CD4-positive, alpha-beta T cell treated with Interleukin-6 for 4 hours (primary cell): ENCODE measurements at places on chromosomes 12 and 14.

GRCh38 chr14:21866479-21866878, 192.9 kb upstream of the OR4E1 start:
- DNase-seq, result no peak

DNA sequence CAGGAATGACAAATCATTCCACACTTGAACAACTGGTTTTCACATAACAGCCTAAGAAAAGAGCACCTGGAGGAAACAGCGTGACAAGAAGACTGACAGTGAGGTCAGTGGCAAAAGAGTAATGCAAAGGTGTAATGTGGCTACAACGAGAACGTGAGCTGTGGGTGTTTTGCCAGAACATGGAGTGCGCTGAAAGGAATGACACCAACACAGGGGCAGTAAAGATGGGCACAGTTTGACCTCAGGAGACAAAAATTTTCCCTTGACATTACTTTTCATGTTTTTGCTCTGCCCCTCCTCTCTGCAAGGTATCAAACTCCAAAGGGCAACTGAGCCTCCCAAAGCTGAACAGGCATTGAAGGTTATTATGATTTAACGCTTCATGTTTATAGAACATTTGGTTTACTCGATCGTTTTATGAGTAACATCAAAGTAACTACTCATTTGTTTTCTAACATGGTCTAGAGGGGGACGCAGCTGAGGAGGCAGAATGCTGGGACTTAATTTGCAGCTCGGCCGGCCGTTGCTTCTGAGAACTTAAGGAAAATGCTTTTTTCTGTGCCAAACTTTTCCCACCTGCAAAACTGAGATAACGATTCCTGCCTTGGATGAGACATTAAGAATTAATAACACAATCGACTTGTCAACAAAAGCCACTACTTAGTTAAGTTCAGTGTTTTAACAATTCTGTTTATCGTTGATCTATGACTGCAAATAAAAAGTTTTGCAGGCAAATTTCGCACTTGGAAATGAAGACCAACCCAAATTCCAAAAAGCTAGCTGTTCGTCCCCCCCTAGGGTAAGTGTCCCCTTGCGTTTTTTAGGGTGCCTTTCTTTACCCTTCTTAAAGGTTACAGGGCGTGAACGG, 954 bp downstream of the HAUS4 start:
- no peak for DNase-seq

- DNase-seq, result no peak
Observed at GRCh38 chr12:7035463-7035862, 17.2 kb upstream of the LPCAT3 start.

DNA sequence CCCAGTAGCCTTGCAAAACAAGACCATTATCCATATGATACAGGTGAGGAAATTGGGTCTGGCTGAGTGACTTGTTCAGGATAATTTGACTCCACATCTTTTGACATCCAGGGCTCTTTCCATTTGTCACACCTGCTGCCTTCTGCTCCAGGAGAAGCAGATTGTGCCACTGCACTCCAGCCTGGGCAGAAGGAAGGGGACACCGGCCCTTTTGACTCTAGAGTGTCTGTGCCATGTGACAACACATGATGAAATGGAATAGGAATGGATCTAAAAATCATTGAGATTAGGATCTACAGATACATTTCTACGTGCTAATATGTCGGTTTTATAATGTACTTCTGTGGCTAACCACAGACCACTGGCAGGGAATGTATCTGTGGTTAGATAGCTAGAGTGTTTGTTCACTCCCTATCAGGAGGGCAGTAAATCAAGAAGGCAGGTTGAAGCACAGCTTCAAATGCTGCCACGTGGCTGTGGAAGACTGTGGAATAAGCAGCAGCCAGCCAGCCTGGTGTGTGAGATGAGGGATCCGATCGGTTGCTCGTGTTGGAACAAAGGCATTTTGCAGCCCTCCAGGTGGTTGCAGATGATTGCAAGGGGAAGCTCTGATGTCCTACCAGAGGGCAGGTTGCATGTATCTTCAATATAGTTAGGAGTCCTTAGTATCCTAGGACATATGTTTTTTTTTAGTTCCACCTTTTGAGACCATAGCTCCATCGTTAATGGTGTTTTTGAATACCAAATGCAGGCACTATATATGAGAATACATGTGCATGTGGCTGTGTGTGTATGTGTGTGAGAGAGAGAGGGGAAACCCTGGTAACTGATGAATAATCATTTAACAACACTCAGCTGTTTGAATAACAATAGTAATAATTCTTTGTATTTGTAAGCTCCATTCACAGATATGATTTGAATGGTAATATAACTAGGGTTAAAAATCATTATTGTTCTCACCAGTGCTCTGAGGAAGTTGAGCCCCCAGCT, 28.6 kb downstream of the EML1 start:
- DNase-seq, result no peak

DNA sequence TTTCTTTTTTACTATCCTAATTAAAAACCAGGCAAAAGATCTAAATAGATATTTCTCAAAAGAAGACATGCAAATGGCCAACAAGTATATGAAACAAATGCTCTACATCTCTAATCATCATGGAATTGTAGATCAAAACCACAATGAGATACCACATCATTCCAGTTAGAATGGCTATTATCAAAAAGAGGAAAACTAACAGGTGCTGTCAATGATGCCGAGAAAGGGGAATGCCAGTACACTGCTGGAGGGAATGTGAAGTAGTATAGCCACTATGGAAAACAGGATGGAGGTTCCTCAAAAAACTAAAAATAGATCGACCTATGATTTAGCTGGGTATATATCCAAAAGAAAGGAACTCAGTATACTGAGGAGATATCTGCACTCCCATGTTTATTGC, 39.0 kb upstream of the C12orf75 start:
- no peak for DNase-seq

GRCh38 chr12:107545737-107546353, 139.8 kb upstream of the PWP1 start:
- DNase-seq, result no peak

GRCh38 chr12:105334582-105334981, 4.1 kb downstream of the C12orf75 start:
- DNase-seq, result no peak

DNA sequence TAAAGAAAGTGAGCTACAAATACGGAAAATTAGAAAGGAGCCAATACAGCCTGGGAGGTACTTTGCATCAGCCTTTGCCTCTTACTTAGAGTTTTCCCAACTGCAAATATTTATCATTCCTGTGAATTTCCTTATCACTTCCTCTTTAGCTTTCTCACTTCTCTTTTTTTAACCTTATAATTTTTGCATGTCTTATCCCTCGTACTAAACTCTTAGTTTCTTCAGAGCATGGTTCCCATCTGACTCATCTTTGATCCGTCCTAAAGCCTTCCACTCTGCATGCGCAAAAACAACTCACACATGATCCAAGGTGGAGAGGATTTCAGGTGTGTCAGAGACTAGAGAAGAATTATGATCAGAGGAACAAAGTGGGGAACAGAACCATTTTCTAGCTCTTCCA, 9.6 kb upstream of the SNAPC1 start:
- DNase-seq, result no peak

DNA sequence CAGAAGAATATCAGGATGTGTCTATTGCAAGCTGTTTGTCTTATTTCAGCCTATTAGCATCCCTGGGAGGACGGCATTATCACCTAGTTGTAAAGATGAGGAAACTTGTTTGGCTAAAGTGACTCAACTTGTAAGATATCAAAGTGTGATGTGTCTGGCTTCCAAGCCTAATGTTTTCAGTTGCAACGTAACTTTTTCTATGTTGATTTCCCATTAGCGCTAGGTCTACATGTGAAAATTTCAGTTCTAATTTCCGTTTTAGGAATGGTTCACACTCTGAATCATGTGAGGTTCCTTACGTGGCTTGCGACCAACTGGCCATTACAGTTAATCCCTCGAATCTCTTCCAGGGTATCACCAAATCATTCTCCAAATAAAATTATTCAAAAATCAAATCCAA, 58.0 kb downstream of the LLPH start:
- DNase-seq, result no peak

GRCh38 chr12:72546106-72546505, 273.9 kb downstream of the TRHDE start:
- no peak for DNase-seq

DNA sequence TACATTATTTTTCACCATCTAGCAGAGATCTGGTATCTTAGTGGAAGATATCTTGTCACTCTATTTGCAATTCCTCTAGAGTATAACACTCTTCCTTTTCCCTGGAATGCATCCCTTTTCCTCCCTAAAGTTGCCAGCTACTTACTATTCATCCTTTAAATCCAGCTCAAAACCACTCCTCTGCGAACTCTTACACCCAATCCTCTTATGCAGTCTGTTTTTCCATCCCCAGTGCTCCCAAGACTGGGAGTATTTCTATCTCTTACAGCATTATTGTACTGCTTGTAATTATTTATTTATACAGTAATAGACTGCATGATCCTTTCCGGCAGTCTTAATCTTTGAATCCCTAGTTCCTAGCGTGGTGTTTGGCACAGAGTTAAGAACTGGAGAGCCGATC, 2.9 kb upstream of the SRGAP1 start:
- DNase-seq, result no peak

DNA sequence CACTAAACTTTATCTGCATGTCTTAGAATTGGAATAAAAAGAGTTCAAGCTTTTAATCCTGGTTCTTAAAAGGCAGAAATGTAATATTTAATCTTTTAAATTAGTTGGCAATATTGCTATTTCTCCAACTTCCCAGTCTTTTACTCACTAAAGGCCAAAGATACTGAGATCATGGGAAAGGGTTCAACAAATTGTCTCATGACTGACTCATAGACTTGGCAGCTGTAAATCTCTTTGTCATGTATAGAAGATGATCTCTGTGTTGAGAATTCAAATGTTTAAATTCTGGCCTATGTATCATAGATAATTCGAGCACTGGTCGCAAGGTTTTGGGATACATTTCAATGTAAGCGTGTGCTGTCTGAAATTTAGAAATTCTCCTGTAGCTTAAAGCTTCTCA, 40.1 kb upstream of the STRAP start:
- DNase-seq, result no peak

DNA sequence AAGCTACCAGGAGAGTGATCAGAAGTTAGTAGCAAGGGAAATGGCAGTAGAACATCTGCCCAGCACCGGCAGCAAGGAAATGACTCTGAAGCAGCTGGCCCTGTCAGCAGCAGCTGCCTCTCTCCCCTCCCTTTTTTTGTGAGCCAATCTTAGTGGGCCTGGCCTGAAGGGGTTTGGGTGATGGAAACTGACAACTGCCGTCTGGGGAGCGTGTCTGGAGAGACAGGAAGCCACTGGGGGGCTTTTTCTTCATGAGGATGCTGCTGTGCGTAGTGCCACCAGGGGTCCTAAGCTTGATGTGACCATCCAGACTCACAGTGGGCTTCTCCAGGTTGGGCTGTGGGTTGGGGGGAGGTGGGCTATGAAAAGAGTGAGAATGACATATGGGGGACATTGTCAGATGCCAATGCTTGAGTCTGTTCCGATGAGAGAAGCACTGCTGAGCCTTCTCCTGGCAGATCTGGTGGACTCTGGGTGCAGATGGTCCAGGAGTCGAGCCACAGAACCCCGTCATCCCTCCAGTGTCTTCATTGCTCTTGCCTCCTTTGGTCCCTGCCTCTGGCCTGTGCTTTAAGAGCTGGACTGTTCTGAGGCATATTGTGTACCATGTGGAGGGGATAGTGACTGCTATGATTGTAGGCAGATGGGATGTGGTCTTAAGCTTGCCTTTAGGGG, 87.6 kb upstream of the HIF1A start:
- no peak for DNase-seq

DNA sequence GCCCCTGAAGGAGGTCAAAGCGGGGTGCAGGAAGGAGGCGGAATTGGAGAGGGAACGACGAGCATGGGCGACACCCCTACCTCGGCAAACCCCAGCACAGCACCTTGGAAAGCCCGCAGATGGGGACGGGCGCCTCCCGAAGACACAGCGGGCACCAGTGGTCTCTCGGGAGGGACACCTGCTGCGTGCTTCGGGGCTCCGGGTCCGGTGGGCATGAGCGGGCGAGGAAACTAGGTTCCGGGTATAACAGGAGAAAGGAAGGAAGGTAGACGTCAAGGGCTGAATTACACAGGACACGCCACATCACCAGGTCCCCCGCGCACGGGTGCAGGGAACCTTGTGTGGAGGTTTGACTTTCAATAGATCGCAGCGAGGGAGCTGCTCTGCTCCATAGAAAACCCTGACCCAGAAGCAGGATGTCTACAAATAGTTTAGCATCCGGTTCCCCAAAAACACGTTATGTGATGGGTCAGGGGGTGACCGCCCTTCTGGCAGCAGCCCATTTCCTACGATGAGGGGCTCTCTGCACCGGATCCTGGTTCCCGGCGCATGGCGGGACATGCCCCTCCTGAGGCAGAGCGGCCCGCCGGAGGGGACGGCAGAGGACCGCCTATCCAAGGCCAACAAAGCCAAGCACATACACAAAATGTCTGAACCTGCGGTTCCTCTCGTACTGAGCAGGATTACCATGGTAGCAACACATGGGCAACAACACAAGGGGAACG, 196.9 kb downstream of the ALG10 start:
- DNase-seq, result no peak

DNA sequence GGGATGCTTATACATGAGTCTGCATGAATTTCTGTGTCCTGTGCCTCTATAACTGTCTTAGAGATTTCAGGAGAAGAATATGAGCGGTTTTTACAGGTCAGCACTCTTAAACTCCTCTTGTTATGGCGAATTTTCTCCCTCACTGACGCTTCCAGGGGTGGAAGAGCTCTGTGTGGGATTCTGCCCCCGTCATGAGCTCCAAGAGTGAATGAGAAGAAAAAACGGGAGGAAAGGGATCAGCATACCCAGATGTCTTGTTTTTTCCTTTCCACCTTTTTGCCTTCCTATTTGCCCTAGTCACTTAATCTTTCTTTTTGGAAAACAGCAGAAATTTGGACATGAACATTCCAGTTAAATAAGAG, 651 bp downstream of the PFKM start:
- no peak for DNase-seq

DNA sequence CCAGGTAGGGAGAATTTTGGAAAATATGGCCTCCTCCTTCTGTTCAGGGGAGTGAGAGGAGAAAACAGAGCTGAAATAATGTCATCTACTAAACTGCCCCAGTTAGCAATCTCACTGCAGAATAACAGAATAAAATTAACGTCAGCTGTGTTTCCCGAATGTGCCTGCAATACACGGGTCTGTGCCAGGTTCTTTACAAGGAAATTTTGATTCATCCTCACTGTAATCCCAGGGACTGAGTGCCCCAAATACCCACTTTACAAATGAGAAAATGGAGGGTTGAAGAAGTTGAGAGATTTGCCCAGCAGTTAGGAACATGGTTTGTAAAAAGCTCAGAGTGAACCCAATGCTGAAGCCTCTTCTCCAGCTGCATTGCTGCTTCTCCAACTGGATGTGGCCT, 21.3 kb upstream of the SERPINA6 start:
- DNase-seq, result no peak

DNA sequence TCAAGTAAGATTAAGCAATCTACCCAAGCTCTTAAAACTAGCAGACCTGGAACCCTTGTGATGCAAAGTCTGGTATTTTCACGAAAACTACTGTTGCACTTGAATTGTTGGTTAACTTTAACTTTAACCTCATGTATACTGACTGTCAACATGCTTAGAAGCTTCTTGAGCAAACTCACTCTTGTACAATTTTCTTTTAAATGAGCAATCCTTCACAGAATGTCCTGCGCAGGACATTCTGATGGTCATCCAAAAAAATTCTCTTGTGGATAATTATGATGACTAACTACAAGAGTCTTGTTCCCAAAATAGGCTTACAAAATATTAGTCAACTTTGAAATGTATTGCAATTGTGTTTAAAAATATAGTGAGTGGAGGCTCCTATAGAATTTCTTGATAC, 54.0 kb upstream of the PDE3A start:
- DNase-seq, result no peak

GRCh38 chr12:9933958-9934357, 1.8 kb upstream of the CLEC2A start:
- no peak for DNase-seq
